ENCODE measurements at places on chromosomes 2 and 18.

DNA sequence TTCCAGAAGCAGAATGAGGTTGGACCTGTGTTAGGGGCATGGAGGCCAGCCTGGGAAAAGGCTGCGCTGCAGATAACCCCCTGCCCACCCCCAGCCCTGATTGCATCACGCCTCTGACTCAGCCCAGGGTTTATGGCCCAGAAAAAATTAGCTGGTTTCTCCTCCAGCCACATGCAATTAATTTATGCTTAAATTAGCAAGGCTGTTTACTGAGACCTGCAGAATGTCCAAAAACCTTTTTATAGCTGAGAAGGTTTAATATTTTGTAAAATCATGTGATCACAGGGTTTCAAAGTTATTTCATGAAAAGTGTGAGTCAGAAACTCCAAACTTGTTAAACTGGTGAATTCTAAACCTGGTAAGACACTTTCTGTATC is 123.1 kb upstream of the HDAC4 start:
- DNase-seq, result no peak
- H3K4me1 ChIP-seq, result peaks cover 6% of the 10 kb centered on the region
- H3K36me3 ChIP-seq, result no peaks in the 10 kb centered on the region
- no peaks in the 10 kb centered on the region for H3K27me3 ChIP-seq
- H3K27ac ChIP-seq, result no peak overlapping the region

DNA sequence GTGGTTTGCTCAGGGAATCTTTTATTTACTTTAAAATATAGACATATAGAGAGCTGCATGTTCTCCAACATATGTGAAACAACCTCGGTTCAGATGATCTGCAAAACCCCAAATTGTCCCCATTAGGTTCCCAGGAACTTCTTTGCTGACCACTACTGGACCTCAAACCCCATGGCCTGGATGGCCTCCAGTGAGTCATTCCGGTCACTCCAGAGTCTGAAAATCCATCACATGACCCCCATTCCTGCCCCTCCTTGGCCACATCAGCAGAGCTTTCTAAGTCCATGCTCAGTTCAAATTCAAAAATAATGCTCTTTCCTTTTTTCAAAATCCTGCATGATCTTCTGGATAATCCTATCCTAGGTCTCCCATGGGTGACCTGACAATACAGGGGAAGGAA is 271.0 kb downstream of the TNS1 start:
- no peak overlapping the region for H3K27ac ChIP-seq
- no peak for DNase-seq
- H3K36me3 ChIP-seq, result no peaks in the 10 kb centered on the region
- no peaks in the 10 kb centered on the region for H3K27me3 ChIP-seq
- H3K4me3 ChIP-seq, result no peak overlapping the region

- H3K27me3 ChIP-seq, result no peaks in the 10 kb centered on the region
- H3K4me3 ChIP-seq, result no peak overlapping the region
- DNase-seq, result no peak
- H3K27ac ChIP-seq, result no peak overlapping the region
- H3K4me1 ChIP-seq, result no peaks in the 10 kb centered on the region
Observed at GRCh38 chr2:174606336-174606735, 8.7 kb upstream of the WIPF1 start.

GRCh38 chr18:39622431-39622830 is 2056.8 kb upstream of the CELF4 start:
- no peak for DNase-seq
- H3K4me1 ChIP-seq, result peaks cover 25% of the 10 kb centered on the region
- no peaks in the 10 kb centered on the region for H3K27me3 ChIP-seq
- no peak overlapping the region for H3K27ac ChIP-seq
- peaks cover 14% of the 10 kb centered on the region for H3K36me3 ChIP-seq
- H3K4me3 ChIP-seq, result no peak overlapping the region

- no peak for DNase-seq
- no peak overlapping the region for H3K27ac ChIP-seq
- H3K4me1 ChIP-seq, result peaks cover 5% of the 10 kb centered on the region
- no peak overlapping the region for H3K4me3 ChIP-seq
- no peaks in the 10 kb centered on the region for H3K36me3 ChIP-seq
Observed at GRCh38 chr2:9970200-9971044, 18.9 kb downstream of the GRHL1 start.

GRCh38 chr2:167572883-167573619 is 674.3 kb downstream of the STK39 start:
- H3K27ac ChIP-seq, result no peak overlapping the region
- H3K36me3 ChIP-seq, result no peaks in the 10 kb centered on the region
- H3K27me3 ChIP-seq, result no peaks in the 10 kb centered on the region
- no peak overlapping the region for H3K4me3 ChIP-seq
- DNase-seq, result no peak
- peaks cover 13% of the 10 kb centered on the region for H3K4me1 ChIP-seq

GRCh38 chr2:70531419-70532086 is 22.1 kb downstream of the TGFA start:
- H3K27me3 ChIP-seq, result peaks cover 12% of the 10 kb centered on the region
- 0 out of 2 replicates have a peak, but pooled peaks cover 2% of the 10 kb centered on the region for H3K4me1 ChIP-seq

- no peaks in the 10 kb centered on the region for H3K27me3 ChIP-seq
- H3K4me3 ChIP-seq, result no peak overlapping the region
- DNase-seq, result no peak
Observed at GRCh38 chr2:106975641-106976040, 89.7 kb upstream of the ST6GAL2 start.

GRCh38 chr2:218229851-218230250 is 12.9 kb downstream of the ARPC2 start:
- H3K4me1 ChIP-seq, result no peaks in the 10 kb centered on the region
- no peaks in the 10 kb centered on the region for H3K27me3 ChIP-seq
- no peak overlapping the region for H3K27ac ChIP-seq
- no peak for DNase-seq
- no peak overlapping the region for H3K4me3 ChIP-seq

DNA sequence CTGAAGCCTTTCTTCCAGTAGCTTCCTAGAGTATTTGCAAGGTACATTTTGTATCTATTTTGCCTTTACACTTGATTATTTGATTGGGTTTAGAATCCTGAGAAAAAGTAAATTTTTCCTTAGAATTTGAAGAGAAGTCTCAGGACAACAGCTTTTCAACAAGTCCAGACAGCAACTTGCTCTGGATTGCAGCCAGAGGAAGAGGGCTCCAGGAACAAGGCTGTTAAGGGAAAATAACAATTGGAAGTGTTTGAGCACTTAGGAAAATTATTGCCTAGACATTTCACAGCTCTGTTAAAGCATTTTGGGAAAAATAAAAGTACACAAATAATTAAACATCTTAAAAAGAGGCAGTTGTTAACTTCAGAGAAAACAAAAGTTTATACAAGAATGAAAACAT is 58.3 kb upstream of the RAPGEF4 start:
- peaks cover 11% of the 10 kb centered on the region for H3K36me3 ChIP-seq
- peaks cover 30% of the 10 kb centered on the region for H3K27me3 ChIP-seq
- no peak overlapping the region for H3K27ac ChIP-seq
- DNase-seq, result no peak
- peaks cover 8% of the 10 kb centered on the region for H3K4me1 ChIP-seq
- H3K4me3 ChIP-seq, result no peak overlapping the region

DNA sequence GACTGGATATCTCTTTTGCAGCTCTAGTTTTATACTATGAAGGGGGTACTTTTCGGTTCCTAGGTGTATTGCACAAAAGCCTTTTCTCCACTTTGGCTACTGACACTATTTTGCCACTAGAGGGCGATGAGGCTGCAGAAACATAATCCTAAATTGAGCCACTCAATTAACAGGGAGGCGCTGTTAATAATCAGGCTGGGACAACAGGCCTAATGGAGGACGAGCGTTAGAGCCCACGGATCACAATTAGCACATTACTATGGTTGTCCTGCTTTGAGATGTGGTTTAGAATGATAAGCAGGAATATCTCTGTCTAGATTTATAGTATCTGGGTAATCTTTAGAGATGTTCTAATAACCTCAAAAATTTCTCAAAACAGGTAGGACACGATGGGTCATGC is 62.2 kb upstream of the PMAIP1 start:
- no peaks in the 10 kb centered on the region for H3K27me3 ChIP-seq
- no peak overlapping the region for H3K4me3 ChIP-seq

- DNase-seq, result no peak
- H3K27ac ChIP-seq, result no peak overlapping the region
- no peaks in the 10 kb centered on the region for H3K27me3 ChIP-seq
- peaks cover 19% of the 10 kb centered on the region for H3K36me3 ChIP-seq
- H3K4me3 ChIP-seq, result no peak overlapping the region
Observed at GRCh38 chr2:160429248-160430000, 64.2 kb downstream of the RBMS1 start.

GRCh38 chr18:66013969-66014368 is 263.2 kb downstream of the CDH7 start:
- DNase-seq, result no peak
- no peaks in the 10 kb centered on the region for H3K36me3 ChIP-seq
- no peak overlapping the region for H3K27ac ChIP-seq
- H3K27me3 ChIP-seq, result no peaks in the 10 kb centered on the region
- H3K4me3 ChIP-seq, result no peak overlapping the region

DNA sequence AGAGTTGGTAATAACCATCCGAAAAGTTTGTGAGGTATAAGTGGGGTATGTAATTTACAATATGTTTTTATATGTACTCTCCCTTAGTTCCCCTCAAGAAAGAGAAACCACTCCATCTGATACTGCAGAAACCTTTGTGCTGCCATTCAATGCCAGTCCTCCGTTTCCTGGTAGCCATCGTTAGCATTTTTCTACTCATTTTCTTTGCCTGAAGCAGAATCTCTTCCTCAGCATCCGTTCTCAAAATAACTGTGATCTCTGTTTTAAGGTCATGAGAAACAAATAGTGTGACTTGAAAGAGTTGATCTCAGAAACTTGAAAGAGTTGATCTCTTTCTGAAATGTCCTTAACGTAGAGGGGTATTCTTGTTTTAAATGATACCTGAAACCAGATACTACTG is 996 bp downstream of the PTCD3 start:
- H3K4me1 ChIP-seq, result peaks cover 25% of the 10 kb centered on the region
- H3K27ac ChIP-seq, result peak overlapping the region; percentile 100
- H3K27me3 ChIP-seq, result no peaks in the 10 kb centered on the region
- no peak for DNase-seq

- peaks cover 42% of the 10 kb centered on the region for H3K27me3 ChIP-seq
- peak; percentile 75 for DNase-seq
- no peak within 1 kb of the TSS for H3K27ac ChIP-seq
- H3K4me1 ChIP-seq, result peaks cover 47% of the 10 kb centered on the region
- H3K36me3 ChIP-seq, result no peaks in the 10 kb centered on the region
- H3K4me3 ChIP-seq, result peak within 1 kb of the TSS; percentile 92
Observed at GRCh38 chr18:28176948-28177827, at the start of gene CDH2. TSS of gene CDH2 (minus strand) at chr18:28177130. CDS start at chr18:28177022, 108 bp downstream.

DNA sequence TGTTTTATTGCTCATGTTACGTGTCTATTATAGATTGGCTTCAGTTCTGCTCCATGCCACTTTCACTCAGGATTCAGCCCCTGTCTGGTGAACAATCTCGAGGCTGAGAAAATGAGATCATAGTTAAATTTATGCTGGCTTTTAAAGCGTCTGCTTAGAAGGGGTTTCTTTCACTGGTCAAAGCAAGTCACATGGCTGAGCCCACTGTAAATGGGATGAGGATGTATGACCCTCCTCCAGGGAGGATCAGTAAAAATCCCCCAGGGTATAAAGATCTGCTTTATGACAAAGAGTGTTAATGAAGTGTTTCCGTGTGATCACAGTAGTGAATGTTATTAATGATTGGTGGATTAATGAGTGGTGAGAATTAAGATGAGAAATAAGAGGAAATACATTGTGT is 6.2 kb upstream of the PLCL1 start:
- no peak for DNase-seq
- peaks cover 8% of the 10 kb centered on the region for H3K36me3 ChIP-seq
- H3K4me1 ChIP-seq, result no peaks in the 10 kb centered on the region
- no peak overlapping the region for H3K27ac ChIP-seq
- peaks cover 13% of the 10 kb centered on the region for H3K27me3 ChIP-seq

DNA sequence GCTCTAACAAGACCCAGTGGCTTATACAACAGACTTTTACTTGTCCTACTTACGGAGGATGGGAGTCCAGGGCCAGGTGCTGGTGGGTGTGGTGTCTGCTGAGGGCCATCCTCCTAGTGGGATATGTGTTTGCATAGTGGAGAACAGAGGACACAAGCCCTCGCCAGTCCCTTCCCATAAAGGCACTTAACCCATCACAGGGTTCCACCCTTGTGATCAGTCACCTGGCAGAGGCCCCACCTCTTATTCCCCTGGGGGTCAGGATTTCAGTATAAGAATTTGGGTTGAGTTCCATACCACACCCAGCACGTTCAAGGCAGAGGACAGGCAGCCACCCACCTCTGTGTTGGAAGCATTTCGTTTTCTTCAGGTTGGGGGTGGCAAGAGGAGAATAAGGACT is 259.0 kb downstream of the AGAP1 start:
- H3K4me1 ChIP-seq, result peaks cover 41% of the 10 kb centered on the region
- no peaks in the 10 kb centered on the region for H3K27me3 ChIP-seq
- H3K36me3 ChIP-seq, result peaks cover 25% of the 10 kb centered on the region
- no peak overlapping the region for H3K27ac ChIP-seq

- no peak overlapping the region for H3K27ac ChIP-seq
- H3K36me3 ChIP-seq, result no peaks in the 10 kb centered on the region
- DNase-seq, result no peak
- peaks cover 86% of the 10 kb centered on the region for H3K4me1 ChIP-seq
- no peak overlapping the region for H3K4me3 ChIP-seq
Observed at GRCh38 chr18:58097121-58097906, 53.3 kb downstream of the NEDD4L start.

DNA sequence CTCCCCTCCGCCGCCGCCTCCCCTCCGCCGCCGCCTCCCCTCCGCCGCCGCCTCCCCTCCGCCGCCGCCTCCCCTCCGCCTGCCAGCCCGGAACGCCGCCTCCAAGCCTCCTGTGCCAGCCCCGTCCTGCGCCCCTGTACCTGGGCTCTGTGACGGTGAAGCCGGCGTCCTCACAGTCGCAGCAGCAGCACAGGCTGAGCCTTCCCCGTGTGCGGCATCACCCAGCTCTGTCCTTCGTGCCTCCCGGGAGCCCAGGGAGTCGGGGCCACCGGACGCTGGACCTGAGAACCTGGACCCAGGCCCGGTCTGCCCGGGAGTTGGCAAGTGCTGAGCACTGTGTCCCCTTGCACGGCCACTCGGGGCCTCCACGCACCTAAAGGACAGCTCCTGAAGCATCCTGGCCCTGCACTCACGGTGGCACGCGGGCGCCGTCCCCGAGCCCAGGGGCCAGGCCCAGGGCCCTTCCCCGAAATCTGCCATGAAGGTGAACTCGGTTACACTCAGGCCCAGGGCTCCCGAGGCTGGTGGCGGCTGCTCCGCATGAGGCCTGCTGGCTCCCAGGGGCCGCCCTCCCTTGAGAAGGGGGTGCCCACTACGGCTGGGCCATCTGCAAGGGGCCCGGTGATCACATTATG is 32.9 kb downstream of the RTP5 start:
- H3K36me3 ChIP-seq, result no peaks in the 10 kb centered on the region
- no peak overlapping the region for H3K27ac ChIP-seq
- DNase-seq, result no peak
- no peaks in the 10 kb centered on the region for H3K27me3 ChIP-seq
- H3K4me3 ChIP-seq, result peak overlapping the region; percentile 51

GRCh38 chr2:56474412-56475158 is 290.8 kb downstream of the CCDC85A start:
- no peaks in the 10 kb centered on the region for H3K36me3 ChIP-seq
- H3K4me1 ChIP-seq, result peaks cover 32% of the 10 kb centered on the region
- H3K27me3 ChIP-seq, result no peaks in the 10 kb centered on the region
- no peak for DNase-seq
- no peak overlapping the region for H3K4me3 ChIP-seq
